ENCODE measurements at places on chromosomes 7 and 10. TPM values are rescaled to one million over a fixed set of nuclear protein-coding genes. Genes with fewer than 3 reads are reported as not detected.

TLL2 gene
- total RNA-seq: 0.20 TPM

CFTR gene
- total RNA-seq: not detected

HOXA13 gene
- total RNA-seq: 0.22 TPM

RSPH10B2 gene
- not detected for total RNA-seq

SAMD9 gene
- total RNA-seq: 6.8 TPM

LLCFC1 gene
- not detected for total RNA-seq

AGR2 gene
- not detected for total RNA-seq
